NCI-H2081 treated with DMSO at 0.1 percent for 48 hours (cell line): ENCODE measurements at places on chromosomes 16 and 17.

DNA sequence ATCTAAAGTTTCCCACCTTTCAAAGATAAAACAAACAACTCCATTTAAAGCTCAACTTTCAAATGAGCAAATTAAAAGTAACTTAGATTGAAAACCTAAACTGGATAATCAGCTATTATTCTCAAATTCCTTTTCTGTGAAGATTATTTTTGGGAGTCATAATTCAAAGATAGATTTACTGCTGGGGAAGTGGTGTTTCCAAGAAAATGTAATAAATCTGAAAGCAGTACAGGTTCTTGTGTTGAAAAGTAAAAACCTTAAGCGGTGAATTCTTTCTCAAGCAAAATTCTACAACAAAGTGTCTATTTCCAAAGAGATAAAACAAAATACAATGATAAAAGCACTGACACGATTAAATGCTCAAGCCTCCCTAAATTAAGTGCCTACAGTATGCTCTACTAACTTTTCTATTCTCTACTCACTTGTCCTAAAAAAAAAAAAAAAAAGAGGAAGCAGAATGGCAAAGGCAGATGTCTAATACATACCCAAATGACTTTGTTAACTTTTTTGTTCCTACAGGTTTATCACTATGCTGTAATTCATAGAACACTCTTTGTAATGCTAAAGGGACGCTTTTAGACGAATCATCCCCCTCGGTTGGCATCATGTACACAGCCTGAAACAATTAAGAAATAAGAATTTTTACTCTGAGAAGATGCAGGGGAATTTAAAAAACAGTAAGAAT lies 34.5 kb downstream of the LITAFD start:
- DNase-seq = no peak

DNA sequence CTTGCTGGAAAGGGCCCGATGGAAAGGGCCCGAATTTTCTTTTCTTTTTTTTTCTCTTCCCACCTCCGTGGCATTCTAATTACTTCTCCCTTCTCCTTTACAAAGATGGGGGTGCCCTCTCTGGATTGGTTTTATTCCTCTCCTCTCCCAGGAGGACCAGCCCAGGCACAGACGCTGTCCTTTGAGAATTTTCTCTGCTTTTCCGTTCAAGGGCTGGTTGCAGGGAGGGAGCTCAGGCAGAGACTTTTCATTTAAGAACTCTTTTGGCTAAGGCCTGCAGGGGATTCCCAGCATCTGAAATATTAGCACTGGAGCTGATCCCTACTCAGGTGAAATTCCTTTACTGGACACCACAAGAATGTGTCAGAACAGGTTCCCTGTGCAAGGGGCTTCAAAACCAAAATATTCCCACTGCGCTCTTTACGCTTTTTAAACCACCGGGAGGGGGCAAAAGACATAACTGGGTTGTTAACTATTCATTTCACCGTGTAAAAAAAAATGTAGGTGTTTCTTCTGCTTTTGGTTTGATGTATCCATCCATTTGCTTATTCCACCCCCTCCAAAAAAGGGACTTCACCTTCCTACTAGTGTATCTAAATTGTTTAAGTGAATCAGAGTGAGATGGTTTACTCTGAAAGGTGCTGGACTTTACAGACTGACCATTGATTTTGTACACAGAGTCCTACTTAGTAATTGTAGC lies 1.4 kb downstream of the NFAT5 start:
- DNase-seq = no peak

- no peak for DNase-seq
Measured at GRCh38 chr17:11578998-11579397, 19.3 kb upstream of the DNAH9 start.

GRCh38 chr16:55120408-55120807 lies 189.7 kb downstream of the IRX5 start:
- DNase-seq = no peak

DNA sequence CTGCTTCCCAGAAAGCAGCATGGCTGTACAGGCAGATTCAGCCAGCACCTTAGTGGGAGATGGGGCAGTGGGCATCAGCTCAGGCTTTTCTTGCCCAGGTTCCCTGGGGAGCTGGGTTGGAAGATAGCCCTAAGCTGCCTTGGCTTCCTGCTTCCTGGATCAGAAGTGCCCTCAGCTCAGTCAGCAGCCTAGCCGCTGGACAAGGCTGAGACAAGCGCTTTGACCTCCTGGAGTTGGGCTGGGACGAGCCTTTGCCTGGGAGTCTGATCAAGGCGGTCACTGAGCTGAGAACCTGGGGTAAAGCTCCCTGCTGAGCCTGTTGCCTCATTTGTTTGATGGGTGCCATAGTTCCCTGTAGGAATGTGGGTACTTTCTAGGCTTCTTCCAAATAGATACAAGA lies 190.0 kb downstream of the RAB11FIP4 start:
- no peak for DNase-seq

DNA sequence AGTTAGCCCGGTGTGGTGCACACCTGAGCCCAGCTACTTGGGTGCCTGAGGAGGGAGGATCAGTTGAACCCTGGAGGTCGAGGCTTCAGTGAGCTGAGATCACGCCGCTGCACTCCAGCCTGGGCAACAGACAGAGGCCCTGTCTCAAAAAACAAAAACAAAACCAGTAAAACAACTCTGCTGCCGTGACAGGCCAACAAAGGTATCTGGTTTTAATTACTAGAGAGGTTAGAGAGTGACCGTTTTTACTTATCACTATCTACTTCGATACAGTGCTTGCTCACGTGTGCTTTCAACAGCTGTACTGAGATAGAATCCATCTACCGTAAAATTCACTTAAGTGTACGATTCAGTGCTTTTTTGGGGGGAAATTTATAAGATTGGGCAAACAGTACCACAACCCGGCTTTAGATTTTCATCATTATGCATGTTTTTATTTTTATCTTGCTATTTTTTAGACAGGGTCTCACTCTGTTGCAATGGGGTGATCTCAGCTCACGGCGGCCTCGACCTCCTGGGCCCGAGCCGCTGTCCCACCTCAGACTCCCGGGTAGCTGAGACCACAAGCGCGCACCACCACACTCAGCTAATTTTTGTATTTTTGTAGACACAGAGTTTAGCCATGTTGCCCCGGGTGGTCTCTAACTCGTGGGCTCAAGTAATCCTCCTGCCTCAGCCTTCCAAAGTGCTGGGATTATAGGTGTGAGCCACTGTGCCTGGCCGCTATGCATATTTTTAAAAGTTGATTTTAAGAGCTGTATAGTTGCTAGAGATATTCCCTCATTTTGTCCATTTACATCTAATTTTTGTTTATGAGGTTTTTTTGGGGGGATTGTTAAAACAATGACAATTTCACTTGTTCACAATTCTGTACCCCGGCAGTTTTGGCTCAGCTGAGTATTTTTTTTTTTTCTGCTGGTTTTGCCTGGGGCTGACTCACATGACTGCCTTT lies 30.9 kb downstream of the SERPINF1 start:
- no peak for DNase-seq

- no peak for DNase-seq
Measured at GRCh38 chr17:57561072-57561861, 183.8 kb downstream of the CCDC182 start.

GRCh38 chr16:11050536-11050935 lies 106.2 kb downstream of the CLEC16A start:
- DNase-seq = no peak

DNA sequence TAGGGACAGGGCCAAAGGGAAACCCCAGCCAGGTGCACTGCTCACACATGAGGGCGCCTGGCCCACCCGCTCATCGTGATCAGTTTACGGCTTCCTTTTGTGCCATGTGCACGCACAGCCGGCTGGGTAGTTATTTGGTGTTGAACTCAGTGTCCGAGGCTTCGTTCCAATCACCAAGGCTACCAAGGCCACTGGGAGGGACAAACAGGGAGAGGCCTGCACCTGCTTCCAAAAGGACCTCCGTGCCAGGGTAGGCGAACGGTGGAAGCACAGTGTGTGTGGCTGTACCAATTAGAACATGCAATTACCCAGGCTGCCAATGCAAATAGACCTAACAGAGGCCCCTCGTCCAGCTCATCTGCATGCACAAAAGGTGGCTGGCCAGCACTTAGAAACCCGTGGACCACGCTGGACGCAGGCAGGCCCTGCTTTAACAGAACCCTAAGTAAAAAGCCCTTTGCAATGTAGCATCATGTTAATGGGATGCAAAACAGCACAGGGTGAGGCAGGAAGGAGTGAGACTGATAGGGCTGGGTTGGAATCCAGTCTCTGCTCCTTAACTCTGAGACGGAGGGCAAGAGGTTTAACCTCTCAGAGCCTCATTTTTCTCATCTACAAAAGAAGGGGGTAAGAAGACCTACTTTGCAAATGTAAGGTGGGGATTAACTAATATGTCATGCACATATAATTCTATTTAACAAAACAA lies 204.0 kb downstream of the XYLT1 start:
- peak; percentile 39 for DNase-seq

GRCh38 chr16:15726715-15727114 lies 76.7 kb downstream of the NDE1 start:
- no peak for DNase-seq

- DNase-seq = peak; percentile 16
Measured at GRCh38 chr17:65261682-65262636, 124.8 kb downstream of the RGS9 start.

DNA sequence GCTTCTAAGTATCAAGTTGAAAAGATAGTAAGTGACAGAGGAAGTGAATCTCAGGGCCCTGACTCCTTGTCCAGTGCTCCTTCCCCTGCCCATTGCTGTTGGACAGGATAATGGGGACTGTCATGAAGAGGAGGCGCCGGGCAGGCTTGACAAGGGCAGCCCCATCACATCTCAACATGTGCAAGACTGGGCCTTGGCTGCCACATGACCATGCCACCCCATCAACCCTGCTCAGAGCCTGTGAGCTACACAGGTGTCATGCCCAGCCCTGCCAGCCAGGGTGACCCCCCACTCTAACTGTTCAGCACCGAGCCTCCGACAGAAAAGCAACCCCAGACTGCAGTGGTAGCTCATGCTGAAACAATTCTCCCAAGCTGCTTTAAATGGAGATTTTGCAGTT lies 171.6 kb downstream of the C16orf78 start:
- DNase-seq = no peak

DNA sequence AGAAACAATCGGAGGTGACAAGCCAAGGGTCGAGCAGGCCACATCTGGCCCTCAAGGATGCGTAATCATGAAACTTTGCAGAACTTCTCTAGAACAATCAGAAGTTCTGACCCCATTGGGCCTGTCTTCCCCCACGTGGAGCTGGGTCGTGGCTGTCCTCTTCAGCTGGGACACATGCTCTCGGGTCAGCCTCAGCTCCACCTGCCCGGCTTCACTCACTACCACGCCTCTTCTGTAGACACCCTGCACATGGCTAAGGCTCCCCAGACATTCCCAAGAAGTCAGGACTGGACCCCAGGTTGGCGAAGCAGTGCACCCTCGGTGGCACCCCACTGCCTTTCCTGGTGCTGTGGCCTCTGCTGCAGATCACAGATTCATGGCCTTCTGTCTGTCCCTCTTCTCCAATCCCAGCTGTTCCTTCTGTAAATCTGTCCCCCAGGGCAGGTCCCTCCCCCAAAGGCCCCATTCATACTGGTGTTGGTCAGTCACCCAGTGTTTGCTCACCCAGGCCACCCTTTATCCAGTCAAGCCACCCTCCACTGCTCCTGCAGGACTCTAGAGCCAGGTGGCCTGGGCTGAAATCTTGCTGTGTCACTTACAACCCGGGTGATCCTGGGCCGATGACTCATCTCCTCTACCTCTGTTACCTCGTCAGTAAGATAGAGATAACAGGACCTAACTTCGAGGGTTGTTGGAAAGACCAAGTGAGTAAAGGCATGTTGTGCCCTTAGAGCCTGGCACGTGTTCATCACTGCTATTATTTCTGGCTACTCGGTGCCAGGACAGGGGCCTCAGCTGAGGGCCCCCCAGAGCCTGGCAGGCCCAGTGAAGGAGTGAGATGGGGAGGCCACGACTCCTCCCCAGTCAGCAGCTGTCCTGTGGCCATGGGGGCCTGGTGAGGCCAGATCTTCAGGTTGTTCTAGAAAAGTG lies 1.4 kb upstream of the SLC5A11 start:
- no peak for DNase-seq

GRCh38 chr17:63479495-63480184 lies 2.8 kb downstream of the ACE start:
- DNase-seq = no peak

GRCh38 chr16:80210787-80211186 lies 330.0 kb upstream of the DYNLRB2 start:
- DNase-seq = no peak

- no peak for DNase-seq
Measured at GRCh38 chr17:82917699-82918345, 78.0 kb upstream of the ZNF750 start.

- no peak for DNase-seq
Measured at GRCh38 chr17:42832213-42832933, 824 bp upstream of the PSME3 start.

- DNase-seq = no peak
Measured at GRCh38 chr16:11112723-11113348, 143.2 kb downstream of the SOCS1 start.

DNA sequence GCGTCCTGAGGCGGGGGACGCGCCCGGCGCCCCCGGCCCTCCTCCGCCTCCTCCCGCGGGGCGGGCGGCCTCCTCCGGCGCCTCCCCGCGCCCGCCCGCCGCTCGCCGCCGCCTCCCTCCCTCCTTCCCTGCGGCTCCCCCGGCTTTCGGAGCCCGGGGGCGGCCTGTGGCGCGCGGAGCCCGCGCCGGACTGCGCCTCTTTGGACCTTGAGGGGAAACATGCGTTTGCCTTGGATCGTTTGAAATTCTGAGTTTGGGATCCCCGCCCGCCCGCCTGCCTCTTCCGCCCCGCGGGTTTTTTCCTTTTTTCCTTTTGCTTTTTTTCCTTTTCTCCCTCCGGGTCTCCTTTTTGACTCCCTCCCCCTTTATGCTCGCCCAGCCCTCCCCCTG lies 390 bp downstream of the ZNRF1 start:
- no peak for DNase-seq

DNA sequence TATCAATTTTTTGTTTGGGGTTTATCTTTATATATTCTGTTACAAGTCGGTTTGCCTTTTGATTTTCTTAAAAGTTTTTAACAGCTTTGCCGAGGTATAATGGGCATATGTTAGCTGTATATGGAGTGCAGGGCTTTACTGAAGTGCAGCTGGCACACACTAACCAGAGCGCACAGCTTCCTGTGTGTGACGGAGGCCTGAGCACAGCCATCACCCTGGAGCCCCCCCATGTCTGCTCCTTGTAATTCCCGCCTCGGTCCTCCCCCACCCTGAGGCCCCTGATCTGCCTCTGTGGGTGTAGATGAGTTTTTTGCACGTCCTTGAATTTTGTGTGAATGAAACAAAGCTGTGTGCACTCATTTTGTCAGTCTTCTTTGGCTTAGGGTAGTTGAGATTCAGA lies 60.1 kb upstream of the ZNF750 start:
- DNase-seq = no peak

DNA sequence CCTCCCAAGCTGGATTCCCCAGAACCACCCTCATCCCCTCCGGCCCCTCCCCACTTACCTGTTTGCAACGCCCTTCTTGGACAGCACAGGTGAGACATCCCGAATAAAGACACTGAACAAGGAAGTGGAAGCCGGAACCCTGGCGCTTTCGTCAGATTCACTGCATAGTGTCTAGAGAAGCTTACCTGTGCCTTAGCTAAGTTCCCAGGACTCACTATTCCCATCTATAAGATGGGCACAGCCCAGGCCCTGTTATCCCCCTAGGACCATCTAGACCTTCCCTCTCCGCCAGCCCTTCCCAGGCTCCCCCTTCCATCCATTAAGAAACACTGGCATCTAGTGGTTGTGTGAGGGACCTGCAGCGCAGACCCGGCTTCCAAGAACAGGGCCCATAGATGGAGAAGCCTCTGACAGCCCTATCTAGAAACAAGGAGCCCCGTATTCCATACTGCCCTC lies 26.9 kb upstream of the RPL38 start:
- DNase-seq = no peak
